ENCODE measurements at places on chromosomes 16 and 17.

GRCh38 chr17:63774969-63775265, 947 bp downstream of the DDX42 start:
- no peak for DNase-seq

DNA sequence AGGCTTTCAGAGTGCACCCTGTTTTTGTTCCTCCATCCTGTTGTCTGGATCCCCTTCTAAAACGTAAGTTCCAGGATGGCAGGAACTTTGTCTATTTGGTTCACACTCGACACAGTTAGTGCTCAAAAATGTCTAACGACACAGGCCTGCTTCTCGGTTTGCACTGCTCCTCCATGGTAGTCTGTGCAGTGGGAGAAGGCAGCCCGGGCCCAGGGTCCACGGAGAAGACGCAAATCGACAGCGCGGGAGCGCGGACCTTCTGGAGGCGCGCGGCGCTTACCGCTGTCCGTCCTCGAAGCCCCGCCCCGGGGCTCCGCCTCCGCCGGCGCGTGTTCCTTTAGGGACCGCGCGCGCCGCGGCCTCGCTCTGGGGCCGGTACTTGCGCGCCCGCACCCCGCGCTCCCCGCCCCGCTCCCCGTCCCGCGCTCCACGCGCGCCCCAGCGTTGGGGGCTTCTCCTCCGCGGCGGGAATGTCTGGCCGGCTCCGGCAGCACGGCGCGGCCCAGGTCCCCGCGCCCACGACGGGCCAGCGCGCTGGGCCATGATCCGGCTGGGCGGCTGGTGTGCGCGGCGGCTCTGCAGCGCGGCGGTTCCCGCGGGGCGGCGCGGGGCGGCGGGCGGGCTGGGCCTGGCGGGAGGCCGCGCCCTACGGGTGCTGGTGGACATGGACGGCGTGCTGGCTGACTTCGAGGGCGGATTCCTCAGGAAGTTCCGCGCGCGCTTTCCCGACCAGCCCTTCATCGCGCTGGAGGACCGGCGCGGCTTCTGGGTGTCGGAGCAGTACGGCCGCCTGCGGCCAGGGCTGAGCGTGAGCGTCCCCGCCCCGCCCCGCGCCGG, at the start of gene NT5M:
TSS of gene NT5M (plus strand) at position 364 of the 837 bp plus-strand sequence. CDS start at position 542, 178 bp downstream.
- no peak for DNase-seq

DNA sequence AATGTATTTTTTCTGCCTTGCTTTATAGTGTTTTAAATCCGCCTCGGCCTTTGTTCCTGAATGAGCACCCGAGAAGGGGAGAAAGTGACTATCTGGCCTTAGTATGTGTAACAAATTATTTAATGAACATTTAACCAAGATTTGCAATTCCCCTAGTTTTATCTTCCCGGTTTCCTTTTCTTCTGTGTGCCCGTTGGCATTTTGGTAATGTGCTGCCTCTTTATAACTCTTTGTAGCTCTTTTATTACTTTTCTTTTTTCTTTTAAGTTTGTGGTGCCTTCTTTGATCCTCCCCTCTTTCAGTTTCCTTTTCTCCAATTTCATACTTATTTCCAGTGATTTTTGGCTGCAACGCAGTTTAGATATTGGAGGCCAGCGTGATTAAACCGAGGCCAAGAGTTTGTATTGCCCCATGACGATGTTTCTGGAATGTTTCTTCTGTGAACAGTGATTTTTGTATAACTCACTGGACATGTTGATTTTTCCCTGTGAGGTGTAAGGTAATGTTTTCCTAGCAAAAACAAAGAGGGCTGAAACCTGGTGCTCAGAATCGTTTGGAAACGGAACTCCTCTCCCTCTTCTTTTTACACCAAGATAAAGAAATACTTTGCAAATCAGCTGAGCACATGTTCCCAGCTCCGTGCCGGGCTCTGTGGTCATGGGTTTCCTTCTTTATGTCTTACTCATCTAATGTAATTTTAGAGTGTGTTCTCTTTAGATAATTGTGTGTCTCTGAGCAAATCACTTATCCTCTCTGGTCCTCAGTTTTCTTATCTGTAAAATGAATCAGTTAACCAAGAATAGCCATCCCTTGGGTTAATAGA, 344.3 kb downstream of the WWOX start:
- DNase-seq: no peak

DNA sequence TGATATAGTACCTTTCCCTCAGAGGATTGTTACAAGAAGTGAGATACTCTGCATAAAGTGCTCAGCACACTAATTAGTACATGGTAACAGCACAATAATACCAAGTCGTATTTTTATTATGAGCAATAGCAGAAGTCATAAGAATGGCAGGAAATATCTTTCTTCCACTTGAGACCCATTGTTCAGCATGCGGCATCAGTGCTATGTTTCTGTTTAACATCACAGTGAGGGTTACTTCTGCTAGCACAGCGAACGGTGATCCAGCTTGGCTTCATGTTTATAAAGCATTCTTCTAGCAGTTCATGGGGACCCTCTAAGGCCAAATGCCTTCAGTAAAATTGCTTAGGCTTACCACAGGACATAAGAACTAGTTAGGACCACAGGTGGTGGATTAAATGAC, 83.1 kb downstream of the MYO1D start:
- DNase-seq: no peak

- no peak for DNase-seq
Measured at GRCh38 chr17:78263063-78263735, 31.8 kb downstream of the TMEM235 start.

DNA sequence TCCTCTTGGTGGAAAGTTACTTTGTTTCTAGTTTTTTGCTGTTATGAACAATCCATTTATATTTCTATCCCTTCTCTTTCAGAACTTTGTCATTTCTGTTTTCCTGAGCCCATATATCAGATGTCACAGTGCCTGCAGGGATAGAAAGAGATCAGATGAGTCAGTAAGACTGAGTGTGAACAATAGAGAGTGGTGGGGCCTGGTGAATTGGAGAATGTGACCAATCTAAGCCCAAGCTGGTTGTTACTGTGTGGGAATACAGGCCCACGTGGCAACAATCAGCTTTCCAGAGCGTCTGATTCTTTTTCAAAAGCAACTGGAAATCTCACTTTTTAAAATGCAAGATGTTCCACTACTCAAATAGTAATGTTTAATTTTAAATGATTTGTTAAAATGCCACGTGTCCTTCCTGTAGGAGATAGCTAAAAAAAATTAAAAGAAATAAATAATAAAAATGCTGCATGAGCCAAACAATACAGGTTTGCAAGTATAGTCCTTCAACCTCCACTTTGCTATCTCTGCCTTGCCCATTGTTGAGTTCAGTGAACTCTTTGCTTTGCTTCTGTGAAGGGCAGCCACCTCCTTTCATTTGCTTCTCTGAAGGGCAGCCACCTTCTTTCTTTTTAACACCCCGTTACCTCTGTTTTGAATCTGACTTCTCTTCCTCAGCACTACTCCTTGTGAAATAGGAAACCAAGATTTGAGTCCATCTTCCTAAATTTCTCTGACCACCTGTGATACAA, 9.6 kb downstream of the DCTN5 start:
- DNase-seq: no peak

GRCh38 chr17:66843627-66844026, 8.7 kb downstream of the CACNG5 start:
- DNase-seq: no peak

- no peak for DNase-seq
Measured at GRCh38 chr17:76572201-76572910, 13.3 kb downstream of the ST6GALNAC2 start.

DNA sequence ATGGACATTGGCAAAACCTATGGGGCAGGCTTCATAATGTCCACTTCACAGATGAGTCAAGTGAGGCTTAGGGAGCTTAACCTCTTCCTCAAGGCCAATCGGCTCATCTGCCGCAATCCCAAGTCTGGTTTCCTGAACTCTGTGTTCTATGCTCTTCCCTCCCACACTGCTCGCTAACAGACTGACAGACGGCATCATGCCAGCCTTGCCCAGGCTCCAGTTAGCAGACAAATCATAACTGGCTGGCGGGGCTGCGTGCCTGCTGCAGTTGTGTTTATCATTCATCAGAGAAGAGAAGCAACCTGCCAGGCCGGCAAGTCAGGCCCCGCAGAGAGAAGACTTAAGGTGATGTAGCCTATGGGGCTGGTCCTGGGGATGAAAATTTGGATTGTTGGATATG, 216.2 kb upstream of the ASIC2 start:
- no peak for DNase-seq

GRCh38 chr17:1029922-1030644, 33.2 kb downstream of the TIMM22 start:
- no peak for DNase-seq

DNA sequence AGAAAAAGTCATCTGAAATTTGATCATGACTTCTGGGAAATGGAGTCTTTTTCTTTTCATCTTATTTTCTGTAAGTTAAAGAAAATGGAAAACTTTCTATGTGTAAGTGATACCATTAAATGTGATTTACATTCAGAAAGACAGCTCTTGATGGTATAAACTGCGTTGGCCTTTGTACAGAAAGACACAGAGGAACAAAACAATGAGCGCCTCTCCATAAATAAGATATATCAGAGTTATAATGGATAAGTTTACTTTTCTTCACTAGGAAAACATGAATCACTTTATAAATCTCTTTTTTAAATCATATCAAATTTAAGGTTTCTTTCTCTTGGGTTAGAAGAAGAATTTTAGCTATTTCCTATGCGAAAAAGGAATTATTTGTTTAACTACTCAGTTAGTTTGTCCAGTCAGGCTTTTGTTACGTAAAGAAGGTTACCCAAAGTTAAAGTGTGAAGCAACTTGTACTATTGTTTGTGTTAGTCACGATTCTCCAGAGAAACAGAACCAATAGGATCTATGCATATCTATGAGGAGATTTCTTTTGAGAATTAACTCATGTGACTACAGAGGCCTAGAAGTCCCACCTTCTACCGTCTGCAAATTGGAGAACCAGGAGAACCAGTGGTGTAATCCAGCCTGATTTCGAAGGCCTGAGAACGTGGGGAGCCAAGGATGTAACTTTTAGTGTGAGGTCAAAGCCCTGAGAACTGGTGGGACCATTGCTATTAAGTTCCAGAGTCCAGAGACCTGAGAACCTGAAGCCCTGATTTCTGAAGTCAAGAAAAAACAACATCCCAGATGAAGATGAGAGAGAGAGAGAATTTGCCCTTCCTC, 295.4 kb upstream of the KCNJ16 start:
- DNase-seq: no peak

DNA sequence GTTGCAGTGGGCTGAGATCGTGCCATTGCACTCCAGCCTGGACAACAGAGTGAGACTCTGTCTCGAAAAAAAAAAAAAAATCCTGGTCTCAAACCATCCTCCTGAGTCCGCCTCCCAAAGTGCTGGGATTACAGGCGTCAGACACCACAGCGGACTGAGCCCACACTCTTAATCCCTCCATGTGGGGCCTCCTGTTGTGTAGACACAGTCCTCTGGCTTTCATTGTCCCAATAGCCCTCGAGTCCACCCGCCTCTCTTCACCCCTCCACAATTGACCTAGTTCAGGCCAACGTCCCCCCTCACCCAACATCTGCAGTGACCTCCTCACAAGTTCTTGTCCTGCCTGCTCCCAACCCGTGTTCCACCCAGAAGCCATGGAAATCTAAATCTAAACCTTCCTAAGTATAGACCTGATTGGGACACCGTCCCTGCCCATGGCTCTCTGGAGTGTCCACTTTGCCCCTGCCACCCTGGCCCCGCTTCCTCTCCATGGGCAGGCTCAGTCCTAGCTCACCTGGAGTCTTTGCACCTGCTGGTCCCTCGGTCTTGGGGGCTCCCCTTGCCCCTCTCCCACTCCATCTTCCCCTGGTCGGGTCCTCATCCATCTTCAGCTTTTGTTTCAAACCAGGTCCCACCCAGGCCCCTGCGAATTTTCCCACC, 46.7 kb downstream of the HAPSTR1 start:
- DNase-seq: no peak

- DNase-seq: no peak
Measured at GRCh38 chr17:6666077-6666521, 14.5 kb downstream of the C17orf100 start.

DNA sequence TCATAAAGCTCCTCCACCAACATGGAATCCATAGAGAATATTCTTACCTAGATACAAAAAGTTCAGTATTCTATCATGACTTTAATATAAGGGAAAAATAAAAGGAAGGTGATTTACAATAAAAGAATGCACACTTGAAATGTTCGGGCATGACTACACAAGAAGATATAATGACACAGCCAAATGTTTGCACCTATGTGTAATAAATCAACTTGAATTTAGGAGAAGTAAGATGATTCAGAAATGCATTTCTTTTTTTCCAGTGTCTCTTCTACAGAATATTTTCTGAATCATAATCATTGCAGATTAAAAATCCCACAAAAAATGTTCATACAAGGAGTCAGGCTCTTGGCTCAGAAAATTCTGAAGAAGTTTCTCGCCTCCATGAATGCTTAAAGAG, 404.0 kb upstream of the HSBP1 start:
- DNase-seq: no peak

DNA sequence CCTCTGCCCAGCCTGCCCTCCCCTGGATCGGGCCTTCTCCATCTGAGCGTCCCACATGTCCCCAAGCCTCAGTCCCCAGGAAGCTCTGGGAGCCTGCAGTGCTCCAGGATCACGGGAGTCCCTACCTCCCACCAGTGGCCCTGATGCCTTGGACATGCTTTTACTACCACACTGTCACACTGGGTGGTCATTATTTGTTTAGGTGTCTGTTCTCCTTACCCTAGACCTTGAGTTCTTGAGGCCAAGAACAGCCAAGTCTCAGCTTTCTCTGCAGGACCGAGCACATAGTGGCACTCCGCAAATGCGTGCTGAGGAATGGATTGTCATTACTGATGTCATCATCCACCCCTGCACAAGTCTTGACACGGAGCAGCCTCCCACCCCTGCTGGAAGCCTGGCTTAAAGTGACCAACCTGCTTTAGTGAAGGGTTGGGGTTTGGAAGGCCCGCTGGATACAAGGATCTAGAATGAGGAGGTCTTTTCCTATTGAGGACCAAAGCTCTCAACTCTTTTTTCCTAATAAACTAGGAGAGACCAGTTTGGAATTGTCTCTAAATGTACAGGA, 132.9 kb upstream of the CRHR1 start:
- no peak for DNase-seq

DNA sequence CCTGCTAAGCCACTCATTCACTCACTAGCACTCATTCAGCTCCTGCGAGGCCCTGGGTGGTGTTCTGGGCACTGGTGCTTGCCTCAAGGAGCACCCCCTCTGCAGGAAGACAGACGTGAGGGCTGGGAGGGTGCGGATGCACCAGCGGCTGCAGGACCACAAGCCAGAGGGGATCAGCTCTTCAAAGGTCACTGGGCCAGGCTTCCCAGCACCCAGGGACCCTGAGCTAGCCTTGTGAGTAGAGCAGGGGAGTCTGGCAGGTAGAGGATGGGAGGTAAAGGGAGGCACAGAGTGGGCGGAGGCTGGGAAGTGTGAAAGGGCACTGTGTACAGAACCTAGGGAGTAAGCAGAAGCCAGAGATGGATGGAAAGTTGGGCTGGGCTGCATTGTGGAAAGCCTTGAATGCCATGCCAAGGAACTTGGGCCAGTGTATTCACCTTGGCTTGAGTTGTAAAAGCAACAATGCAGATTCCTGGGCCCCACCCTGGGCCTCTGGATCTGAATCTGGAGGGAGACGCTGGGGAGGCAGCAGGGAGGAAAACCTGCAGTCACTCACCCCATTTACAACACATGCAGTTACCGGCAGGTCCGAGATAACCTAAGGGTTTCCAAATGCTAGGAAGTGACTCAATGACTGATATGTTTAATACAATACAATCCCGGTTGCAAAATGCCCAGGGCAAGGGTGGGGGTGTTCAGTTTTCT, 1.7 kb downstream of the IL4R start:
- peak; percentile 35 for DNase-seq

All from SIG-M5 (cell line).